ENCODE measurements at places on chromosomes 5 and 9. TPM values are rescaled to one million over a fixed set of nuclear protein-coding genes. Genes with fewer than 3 reads are reported as not detected.

SLC34A3 gene
- not detected for total RNA-seq

BTNL8 gene
- total RNA-seq: not detected

SLC1A3 gene
- not detected for total RNA-seq

SPINK5 gene
- total RNA-seq: not detected

PCDHB14 gene
- not detected for total RNA-seq

FBXL7 gene
- not detected for total RNA-seq

C9orf153 gene
- total RNA-seq: 0.28 TPM

CCNB1 gene
- total RNA-seq: 2.8 TPM

ENTREP1 gene
- not detected for total RNA-seq

ADGRD2 gene
- total RNA-seq: not detected

ACOT12 gene
- not detected for total RNA-seq

PCDHA3 gene
- not detected for total RNA-seq

GARIN3 gene
- total RNA-seq: not detected

TXNDC8 gene
- not detected for total RNA-seq

PTCD2 gene
- 4.9 TPM for total RNA-seq

PROB1 gene
- 1.0 TPM for total RNA-seq

TLX3 gene
- total RNA-seq: not detected

HRCT1 gene
- total RNA-seq: not detected

CMYA5 gene
- total RNA-seq: 0.53 TPM

ALDH1A1 gene
- total RNA-seq: not detected

Data from natural killer cell (primary cell).